Dermis blood vessel endothelial cell (primary cell): ENCODE measurements at places on chromosomes 12 and 14. TPM values are rescaled to one million over a fixed set of nuclear protein-coding genes. Genes with fewer than 3 reads are reported as not detected.

DNA sequence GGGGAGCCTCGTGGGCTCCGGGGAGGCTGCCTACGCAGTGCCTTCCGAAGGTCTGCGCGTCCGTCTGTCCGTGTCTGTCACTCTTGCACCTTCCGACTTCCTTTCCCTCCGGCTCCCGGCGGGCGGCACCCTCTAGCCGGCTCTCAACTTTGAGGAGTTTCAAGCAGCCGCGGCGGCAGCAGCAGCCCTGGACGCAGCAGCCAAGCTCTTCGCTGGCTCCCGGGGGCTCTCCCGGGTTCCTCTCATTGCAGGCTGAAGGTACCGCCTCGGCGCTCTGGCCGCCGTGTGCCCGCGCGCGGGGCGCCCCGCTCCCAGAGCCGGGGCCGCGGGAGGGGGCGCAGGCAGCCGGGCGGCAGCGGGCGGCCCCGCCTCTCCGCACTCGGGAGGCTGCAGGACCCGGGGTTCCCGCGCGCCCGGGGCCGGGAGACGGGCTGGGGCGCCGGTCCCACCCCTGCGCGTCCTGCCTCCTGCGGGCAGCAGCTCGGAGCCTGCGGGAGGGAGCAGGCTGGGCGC, at the start of the genes AMIGO2 and PCED1B:
Gene AMIGO2 (minus strand): TSS at position 492 of the 513 bp plus-strand sequence. CDS start 957 bp downstream, outside the sequence.
Gene PCED1B (plus strand): TSS at position 154 of the 513 bp plus-strand sequence. CDS start 155,443 bp downstream, outside the sequence.
- peak; percentile 60 for DNase-seq

- DNase-seq: peak; percentile 9
Measured at GRCh38 chr12:55797550-55797949, 20.0 kb downstream of the SARNP start.

DNA sequence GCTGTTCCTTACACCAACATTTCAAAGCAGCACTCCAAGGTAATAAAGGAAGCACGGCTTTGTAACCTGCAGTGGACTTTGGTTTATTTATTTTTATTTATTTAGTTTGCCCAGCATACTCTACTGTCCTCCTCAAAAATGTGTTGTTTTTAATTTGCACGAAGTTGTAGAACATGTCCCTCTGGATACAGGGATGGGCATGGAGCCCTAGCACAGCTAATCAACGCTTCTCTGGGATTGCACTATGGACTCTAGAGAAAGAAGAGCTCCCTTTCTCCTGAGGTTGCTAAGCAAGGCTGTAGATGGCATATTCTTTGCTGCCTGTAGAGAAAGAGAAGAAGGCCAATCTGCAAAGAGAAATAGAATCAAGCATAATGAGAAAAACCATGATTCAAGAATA, 5.9 kb upstream of the ANAPC5 start:
- DNase-seq: no peak

GRCh38 chr12:105555556-105556295, 225.2 kb downstream of the C12orf75 start:
- peak; percentile 36 for DNase-seq

OTOGL gene
- 0.17 and 1.2 TPM in 2 replicates for total RNA-seq

NAV3 gene
- 5.4 and 6.0 TPM in 2 replicates for total RNA-seq

AQP6 gene
- total RNA-seq: 0.05 TPM in 1 of 2 replicates, not detected in the other
